ENCODE measurements at places on chromosomes 6 and 20.

DNA sequence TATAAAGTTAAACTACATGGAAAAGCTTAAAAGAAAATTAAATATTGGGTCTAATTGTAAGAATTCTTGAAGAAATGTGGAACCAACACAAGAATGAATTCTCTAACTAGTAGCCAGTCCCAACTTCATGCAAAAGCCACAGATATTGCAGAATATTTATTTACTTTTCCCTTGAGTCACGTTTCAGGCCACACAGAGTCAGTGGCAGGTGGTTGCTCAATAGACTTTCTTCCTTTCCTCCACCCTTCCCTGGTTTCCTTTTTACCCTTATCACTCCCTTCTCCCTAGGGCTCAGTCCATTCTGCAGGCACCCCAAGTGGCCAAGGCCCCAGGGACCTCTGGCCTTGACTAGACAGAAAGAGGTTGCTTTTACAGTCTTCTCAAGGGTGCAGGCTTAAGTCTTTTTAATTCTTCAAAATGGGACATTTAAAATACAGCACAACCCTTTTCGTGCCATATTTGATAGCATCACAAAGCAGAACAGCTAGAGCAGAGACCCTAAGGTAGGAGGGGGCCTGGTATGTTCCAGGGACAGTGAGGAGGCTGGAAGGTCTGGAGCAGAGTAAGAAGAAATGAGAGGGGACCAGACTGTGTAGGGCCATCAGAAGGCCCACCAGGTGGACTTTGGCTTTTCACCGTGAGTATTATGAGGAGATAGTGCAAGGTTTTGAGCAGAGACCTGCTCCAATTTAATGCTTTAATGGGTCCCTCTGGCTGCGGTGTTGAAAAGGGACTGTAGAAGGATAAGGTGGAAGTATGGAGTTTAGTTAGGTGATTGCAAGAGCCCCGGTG, 65.0 kb downstream of the HDDC2 start:
- DNase-seq: no peak

- DNase-seq: no peak
Measured at GRCh38 chr20:61797971-61798411, 267.7 kb downstream of the TAF4 start.

DNA sequence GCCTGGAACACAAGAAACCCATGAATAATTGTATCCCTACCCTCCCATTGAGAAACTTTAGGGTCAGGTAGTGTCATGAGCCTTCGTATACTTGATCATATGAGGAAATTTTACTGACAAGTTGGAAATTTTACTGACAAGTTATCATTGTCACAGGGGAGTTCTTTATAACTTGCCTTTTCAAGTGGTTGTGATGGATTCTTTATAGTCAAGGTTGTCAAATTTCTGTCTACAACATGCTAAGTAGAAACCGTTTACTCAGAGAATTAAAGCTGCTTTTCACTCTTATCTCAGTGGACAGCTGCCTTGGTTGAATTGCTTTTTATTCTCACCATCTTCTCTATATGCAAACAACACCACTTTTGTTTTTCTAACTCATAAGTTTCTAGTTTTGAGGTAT, 1286.4 kb downstream of the EPHA7 start:
- DNase-seq: no peak

DNA sequence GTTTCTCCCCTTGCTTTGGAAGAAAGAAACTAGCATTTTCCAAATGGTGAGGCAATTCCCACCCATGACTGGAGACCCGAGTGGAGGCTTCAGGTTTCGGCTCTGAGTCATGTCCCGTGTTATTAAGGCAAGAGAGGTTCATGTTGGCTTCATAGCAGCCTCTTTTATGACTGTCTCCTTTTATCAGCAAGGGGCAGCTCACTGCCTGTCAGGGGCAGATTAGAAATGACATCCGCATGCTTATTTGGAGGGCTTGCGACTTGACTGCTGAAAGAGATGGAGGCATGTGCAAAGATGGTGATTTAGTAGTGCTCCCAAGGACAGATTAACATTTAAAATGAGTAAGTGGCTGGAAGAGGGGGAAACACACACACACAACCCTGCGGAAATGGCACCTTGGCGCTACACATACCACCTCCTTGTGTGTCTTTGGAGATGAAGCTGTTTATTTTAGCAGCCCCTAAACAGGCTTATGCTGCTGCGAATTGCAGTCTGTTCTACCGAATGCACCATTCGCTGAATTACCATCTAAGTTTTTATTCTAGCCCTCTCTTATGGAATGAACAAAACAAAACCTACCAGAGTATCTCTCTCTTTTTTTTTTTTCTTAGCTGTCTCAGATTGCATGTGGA, 52.1 kb upstream of the VSTM2L start:
- DNase-seq: no peak

DNA sequence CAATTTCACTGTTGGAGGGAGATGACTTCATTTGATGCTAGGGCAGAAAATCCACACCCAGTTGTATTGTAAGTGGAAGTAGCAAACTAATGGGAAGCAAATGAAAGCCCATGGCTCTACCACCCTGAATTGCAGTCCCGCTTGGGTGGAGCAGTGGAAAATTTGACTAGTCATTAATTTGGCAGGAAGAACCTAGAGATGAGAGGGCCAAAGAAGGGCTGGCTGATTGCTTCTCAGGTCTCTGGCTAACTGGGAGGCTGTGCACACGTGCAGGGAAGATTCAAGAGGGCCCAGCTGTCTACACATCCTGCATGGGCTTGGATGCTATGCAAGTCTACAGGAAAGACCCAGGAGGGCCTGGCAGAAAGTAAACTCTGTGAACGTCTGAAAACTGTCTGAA, 466.2 kb downstream of the TFAP2A start:
- DNase-seq: no peak

GRCh38 chr6:35786810-35787209, 6.0 kb downstream of the CLPSL1 start:
- DNase-seq: no peak

DNA sequence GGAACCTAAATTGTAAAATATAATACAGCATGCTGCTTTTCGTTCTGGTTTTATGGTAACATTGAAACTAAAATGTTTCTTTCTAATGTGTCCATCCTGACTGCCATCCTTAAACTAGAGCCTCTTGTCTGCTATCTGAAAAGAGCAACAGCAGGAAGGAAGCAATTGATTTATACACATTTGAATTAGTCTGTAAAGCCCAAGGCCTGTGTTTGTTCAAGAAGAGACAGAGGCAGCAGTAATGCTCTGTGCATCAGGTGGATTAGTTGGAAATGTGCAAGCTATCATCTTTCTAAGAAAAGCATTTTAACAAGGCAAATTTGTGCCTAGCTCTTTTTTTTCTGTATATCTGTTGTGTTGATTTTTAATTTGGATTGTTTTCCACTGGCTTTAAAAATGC, 128.6 kb downstream of the SCAF8 start:
- no peak for DNase-seq

DNA sequence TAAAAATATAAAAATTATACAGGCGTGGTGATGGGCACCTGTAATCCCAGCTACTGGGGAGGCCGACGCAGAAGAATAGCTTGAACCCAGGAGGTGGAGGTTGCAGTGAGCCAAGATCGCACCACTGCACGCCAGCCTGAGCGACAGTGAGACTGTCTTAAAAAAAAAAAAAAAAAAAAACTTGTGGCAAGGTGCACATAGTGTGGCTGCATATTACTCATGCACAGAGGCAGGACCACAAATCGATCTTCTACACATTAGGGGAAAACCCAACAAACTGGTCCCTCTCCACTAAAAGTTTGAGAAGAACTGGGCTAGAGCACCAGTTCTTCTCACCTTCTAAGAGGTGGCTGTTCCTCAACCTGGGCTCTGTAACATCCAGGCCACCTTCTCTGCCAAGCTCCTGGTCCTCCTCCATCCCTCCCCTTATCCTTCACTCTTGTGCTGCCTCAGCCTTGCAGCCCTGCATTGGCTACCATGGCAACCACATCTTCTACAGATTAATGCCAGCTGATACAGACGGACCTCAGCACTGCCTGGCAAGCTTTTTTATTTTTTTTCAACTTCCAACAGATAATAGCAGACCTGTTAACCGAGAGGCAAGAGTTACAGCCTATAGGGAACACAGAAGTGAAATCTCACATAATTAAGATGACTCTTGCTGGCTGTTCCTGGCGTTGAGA, 88.0 kb downstream of the ATP9A start:
- no peak for DNase-seq

DNA sequence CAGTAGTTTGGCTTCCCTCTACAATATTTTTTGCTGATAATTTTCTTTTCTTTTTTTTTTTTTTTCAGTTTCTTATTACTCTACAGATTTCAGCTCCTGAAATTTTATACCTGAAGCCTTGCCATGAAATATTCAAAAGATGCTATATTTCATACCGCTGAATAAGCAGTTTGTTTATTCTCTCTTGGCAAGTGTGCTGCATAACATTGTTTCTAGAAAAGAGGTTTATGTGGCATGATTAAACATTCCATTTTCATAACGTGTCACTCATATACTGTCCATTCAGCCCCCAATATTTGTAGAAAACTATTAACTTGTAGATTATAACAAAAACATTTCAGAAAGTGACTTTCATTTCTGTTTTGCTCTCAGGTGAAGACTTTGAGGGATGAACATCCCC, 174.4 kb upstream of the NOX3 start:
- DNase-seq: no peak

GRCh38 chr6:48183178-48183577, 72.2 kb upstream of the PTCHD4 start:
- no peak for DNase-seq

DNA sequence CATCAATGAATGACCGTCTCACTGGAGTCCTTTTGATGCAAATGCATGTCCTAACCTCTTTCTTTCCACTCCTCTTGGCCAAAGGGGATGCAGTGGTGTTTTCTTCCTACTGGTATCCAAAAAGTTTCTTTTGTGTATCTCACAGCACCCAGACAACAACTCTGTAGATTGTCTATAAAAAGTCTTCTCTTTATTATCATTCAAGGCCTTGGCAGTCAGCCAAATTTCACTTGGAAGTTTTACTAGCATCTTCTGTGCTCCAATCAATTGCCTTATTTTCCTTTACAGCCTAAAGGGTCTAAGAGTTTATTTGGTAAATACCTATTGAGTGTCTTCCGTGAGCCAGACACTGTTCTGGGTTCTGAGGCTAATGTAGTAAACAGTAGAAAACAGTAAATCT, 150.2 kb upstream of the RNF217 start:
- DNase-seq: no peak

- DNase-seq: no peak
Measured at GRCh38 chr20:53001498-53002301, 29.5 kb downstream of the TSHZ2 start.

DNA sequence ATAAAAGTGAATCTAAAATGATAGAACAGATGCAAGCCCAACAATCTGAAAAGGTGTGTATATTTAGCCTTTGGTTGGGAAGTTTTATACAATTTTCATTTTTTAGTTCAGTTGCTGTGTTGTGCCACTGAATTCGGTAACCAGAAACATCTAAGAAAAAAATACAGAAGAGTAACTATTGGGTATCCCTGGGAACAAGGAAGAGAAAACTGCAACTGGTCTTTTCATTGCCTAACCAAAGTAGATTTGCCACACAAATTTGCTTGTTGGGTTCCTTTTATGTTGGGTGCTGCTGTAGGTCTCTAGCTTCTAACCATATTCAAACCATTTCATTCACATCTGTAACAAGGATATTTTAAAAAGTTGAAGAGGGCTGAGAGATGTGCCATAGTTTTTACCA, 2.8 kb upstream of the TMEM30A start:
- DNase-seq: no peak

DNA sequence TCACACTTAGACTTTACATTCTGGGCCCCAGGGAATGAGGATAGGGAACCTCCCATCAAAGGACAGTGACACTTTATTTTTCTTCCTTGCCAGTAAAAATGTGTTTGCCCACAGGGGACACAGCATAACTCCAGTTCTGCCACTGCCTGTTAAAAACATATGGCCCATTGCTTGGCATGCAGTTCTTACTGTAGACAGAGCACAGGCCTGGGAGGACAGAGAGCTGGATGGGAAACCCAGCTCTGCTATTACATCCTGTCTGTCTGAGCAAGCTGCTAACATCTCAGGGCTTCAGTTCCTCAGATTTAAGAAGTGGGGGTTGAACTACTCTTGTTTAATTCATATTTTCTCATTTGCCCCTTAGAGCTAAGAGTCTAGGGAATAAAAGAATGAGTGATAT, 120.2 kb downstream of the AKAP7 start:
- no peak for DNase-seq

DNA sequence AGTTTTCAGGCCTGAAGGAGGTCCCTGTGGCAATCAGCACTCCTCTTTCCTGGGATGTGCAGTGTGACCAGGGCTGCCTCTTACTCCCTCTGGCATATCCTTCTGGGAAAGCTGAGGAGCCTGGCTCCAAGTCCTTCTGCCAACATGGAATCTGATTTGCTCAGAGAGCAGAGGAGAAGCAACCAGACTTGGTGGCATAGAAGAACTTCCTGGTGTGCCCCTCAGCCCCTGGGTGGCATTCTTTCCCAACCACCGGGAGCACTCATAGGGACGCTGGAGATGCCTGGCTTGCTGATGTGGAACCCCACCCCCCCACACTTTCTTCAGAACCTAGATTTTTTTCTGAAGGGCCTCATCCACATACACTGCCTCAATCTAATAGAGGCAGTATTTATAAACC, 107.6 kb upstream of the TRAF3IP2 start:
- no peak for DNase-seq

DNA sequence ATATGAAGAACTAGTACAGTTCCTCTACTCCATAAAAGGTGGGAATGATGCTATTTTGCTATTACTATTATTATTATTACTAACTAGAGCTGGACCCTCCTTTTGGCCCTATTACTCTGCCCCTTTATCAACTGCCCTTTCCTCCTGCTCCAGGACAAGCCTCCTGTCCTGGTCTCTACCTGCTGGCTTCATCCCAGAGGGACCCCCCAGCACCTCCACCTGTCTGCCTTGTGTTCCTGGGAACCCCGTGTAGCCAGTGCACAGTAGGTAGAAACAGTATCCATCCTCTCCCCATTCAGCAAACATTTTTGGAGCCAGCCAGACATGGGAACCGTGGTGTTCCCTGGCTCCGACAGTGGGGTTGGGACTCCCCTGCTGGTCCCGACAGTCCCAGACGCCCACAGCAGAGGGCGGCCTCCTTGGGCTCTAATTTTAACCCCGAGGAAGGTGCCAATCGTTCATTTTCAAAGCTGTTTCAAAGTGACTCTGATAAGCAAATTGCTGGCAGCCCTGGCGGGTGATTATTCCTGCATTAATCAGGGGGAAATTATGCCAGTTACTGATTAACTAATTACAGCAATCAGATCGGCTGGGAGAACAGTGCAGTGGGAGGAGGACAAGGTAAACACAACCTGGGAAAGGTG, 44.2 kb upstream of the MDGA1 start:
- no peak for DNase-seq

- DNase-seq: peak; percentile 35
Measured at GRCh38 chr20:52438326-52438963, 246.9 kb upstream of the ZFP64 start.

Measured in stimulated activated naive CD4-positive, alpha-beta T cell (primary cell).